ENCODE measurements at places on chromosomes 2 and 18.

DNA sequence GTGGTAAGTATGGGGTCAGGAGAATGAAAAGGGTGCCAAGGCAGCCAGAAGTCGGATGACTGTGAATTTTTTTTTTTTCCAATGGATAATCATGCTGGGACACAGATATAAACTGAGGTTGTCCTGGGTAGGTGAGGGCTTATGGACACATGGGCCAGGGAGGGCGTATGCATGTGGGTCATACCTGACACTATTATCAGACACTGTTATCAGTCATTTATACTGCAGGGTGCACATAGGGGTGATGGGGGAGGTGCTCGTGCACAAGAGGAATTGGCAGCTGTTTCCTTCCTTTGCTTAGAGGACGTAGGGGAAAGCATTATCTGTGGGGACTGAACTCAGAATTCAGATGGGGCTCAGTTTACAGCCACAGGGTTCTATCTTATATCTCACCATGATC is 10.1 kb downstream of the CTIF start:
- DNase-seq: no peak

DNA sequence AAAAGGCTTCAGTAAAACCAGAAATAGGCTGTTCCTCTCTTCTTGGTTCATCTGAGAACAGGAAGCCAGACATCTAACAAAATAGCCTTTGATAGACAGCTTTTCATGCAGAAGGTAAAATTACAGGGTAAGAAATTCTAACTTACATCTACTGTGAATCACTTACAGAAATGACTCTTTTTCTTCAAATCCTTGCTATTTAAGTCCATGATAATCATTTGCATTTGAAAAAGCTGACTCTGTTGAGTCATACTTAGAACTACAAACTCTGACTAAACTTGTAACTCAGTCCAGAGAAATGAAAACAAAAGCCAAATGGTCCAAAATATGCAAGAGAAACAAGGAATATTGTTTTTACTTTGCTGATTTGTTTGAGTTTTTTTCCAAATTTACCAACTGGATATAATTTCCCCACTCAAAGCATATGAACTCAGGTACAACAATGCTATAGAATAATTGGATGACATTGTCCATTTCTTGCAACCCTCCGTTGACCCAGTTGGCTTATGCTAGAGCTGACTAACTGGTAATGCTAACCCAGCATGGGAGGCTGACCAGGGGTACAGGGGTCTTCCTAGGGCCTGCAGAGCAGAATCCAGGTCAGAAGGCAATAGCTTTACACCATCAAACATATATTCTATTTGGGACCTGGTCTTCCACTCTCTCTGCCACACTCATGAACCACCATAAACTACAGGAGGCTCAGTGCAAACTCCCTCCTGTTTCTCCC is 18.8 kb upstream of the MREG start:
- no peak for DNase-seq

DNA sequence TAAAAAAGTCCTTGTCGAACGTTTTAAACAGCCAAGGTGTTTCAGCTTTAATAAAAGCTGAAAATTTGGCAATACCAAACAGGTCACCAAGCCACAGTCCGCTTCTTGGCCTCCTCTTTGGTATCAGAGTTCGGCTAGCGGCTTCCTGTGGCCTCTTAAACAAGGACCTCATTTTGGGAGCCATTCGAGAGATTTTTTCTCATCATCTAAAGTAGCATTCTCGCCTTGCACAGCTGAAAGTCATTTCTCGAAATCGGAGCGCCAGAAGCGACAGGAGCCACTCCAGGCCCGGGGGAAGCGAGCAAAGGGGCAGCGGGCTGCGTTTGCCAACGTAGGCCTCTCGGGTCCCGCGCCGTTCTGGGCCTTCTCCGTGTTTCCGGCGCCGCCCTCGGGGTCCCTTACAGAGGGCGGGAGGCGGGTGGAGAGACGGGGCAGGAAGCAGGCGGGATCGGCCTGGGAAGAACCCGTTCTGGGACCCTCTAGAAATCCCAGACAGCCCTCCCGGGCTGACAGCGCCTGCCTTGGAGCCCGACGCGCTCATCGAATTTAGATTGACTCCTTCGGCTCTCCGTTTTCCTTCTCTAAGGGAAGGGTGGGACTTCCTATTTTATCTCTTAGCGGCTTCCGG is 522 bp upstream of the ZNF407 start:
- DNase-seq: peak; percentile 19

DNA sequence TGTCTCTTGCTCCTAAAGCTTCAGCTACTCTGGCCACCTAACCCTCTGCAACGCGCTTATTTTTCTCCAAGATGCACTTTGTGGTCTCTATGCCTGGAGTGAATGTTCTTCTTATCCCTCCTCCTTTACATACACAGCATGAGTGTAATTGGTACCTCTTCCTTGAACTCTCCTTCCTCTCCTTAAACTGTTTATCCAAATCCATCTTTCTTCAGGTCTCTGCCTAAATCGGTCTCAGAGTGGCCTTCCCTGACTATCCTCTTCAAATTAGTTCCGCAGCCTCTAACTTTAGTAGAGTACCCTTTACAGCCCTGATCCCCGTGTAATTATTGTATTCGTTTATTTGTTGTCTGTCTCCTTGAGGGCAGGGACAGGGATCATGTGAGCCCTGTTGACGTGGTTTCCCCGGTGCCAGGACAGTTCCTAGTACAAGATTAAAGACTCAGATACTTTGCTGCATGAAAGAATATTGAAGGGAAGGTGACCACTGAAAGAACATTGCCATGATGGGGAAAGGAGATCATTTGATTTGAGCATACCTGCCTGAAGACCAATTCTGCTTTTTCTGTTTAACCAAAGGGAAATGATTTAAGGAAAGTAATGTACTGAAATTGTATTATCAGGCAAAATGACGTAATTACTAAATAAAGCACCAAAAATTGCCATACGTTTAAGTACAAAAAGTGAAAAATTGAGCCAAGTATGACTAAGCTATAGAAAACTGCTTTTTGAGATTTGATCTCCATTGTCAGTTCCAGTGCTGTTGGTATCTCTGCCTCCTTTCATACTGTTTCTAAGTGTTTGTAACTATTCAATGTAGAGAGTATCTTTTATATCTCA is 1.2 kb downstream of the CNOT9 start:
- DNase-seq: no peak

DNA sequence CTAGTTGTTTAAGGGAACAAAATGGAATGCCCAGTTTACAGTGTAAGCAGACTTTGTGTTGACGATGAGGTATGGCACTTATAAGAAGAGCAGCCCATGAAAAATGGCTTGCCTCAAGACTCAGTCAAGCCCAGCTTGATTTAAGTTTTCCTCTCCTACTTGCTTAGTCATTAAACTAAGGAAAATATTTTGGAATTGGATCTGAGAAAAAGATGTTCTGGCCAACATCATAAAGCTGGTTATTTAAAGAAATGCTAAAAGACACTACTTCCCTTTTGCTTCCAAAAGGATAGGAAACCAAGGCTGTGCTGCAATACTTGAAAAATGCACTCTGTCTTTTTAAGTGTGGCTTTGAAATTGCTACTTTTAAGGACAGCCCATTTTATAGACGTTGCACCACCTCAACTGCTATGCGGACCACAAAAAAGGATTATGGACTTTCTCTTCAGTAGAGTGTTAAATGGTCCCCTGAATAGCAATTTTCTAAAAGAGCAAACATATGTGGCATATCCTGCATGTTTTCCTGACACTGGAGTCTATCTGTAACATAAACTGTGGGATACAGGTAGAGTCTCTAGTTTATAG is 32.1 kb downstream of the CCDC141 start:
- no peak for DNase-seq

DNA sequence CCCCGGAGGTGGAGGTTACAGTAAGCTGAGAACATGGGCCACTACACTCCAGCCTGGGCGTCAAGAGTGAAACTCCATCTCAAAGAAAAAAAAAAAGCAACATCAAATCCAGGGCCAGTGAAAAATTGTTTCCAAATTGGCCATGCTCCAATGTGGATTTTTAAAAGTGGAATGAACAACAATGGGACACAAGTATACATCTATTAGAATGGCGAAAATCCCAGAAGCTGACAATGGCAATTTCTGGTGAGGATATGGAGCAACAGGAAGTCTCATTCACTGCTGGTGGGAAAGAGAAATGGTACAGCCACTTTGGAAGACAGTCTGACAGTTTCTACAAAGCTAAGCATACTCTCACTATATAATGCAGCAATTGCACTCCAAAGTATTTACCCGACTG is 161.4 kb downstream of the UXS1 start:
- DNase-seq: no peak

- DNase-seq: no peak
Observed at GRCh38 chr2:177241711-177242120, 22.8 kb downstream of the NFE2L2 start.

DNA sequence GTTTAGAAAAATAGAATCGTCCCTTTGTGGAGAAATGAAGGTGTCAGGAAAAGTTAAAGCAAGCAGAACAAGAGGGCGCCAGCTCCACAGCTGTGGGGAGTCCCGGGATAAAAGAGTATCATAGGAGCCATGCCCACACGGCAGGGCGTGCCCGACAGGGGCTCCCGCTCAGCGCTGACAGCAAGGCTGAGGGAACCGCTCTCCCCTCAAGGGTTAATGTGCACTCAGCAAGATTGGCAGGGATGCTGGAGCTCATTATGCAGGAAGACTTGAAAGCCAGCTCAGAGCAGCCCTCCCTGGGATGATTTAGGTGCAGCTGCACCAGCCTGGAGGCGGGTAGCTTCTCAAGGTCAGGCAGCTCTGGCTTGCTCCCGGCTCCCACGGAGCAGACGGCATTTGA is 500.2 kb downstream of the EIPR1 start:
- no peak for DNase-seq

DNA sequence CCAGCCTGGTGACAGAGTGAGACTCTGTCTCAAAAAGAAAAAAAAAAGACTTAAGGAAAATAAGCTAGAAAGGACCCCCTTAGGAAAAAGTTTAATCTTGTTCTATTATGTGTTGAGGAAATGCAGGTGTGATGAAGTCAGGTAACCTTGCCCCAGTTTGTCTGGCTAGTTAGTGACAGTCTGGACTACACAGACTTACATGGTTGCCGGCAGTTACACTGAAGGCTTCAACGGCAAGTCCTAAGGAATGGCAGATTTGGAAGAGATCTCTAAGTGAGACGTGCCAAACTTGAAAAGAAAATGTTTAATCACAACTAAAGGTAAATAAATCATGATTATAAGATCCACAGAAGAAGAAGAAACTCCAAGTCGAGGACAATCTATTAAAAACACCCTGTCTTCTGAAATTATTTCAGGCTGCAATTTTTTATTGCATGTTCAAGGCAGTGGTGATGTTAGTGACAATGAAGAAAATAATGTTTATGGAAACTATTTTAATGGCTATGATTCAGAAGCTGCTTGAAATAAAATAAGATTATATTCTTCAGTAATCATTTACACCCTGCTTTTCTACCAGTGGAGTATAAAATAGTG is 84.2 kb downstream of the TTC27 start:
- no peak for DNase-seq

- peak; percentile 54 for DNase-seq
Observed at GRCh38 chr2:18623782-18624181, 34.4 kb upstream of the NT5C1B start.

DNA sequence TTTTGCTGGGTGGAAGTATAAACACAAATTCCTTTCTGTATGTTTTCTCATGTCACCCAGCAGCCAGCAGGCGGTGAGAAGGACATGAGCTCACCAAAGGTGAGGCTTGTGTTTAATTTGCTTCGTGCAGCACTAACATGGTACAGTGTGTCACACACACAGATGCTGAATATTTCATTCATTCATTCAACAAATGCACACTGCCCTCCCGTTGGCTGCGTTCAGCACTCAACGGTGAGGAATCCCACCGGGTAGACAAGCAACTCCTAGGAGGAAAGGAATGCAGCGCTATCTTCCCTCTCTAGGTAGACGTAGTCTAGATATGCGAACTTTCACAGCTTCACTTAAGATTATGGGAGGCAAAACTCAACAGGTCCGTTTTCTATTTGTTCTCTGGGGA is 85.1 kb downstream of the LONRF2 start:
- no peak for DNase-seq

- no peak for DNase-seq
Observed at GRCh38 chr2:226308986-226309385, 490.6 kb downstream of the IRS1 start.

DNA sequence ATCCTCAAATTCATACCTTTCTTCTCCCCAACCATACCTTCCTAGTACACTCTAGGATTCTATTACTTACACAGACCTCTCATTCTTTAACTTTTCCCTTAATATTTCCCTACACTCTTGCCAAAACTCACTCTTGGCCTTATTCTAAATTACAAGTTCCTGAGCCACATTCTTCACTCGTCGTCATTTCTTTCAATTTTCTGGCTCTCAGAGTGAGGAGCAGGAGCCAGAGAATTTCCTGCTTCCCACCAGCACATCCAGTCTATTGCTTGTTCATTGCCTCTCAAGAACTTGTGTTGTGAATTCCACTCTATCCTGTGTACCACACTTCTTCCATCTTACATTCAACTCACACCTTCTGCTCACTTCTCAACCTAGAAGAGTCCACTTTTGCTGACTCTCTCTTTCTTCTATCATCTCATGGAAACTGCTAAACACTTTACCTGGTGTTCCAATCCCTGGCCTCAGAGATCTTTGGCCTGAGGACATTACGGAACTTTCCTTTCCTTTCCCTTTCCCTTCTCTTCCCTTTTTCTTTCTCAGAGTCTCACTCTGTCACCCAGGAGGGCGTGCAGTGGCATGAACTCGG is 171.6 kb downstream of the PLCL1 start:
- DNase-seq: no peak

GRCh38 chr2:47558116-47558767 is 155.3 kb downstream of the MSH2 start:
- no peak for DNase-seq

- DNase-seq: no peak
Observed at GRCh38 chr2:239329284-239329971, 71.4 kb downstream of the HDAC4 start.

- no peak for DNase-seq
Observed at GRCh38 chr18:50360611-50361010, 14.2 kb upstream of the SKA1 start.

- no peak for DNase-seq
Observed at GRCh38 chr2:11807156-11808015, 61.0 kb downstream of the LPIN1 start.

GRCh38 chr2:17625446-17625845 is 85.0 kb downstream of the VSNL1 start:
- DNase-seq: peak; percentile 62

GRCh38 chr2:163469561-163469962 is 266.2 kb downstream of the FIGN start:
- no peak for DNase-seq

- DNase-seq: no peak
Observed at GRCh38 chr18:52544086-52544485, 204.1 kb downstream of the DCC start.

DNA sequence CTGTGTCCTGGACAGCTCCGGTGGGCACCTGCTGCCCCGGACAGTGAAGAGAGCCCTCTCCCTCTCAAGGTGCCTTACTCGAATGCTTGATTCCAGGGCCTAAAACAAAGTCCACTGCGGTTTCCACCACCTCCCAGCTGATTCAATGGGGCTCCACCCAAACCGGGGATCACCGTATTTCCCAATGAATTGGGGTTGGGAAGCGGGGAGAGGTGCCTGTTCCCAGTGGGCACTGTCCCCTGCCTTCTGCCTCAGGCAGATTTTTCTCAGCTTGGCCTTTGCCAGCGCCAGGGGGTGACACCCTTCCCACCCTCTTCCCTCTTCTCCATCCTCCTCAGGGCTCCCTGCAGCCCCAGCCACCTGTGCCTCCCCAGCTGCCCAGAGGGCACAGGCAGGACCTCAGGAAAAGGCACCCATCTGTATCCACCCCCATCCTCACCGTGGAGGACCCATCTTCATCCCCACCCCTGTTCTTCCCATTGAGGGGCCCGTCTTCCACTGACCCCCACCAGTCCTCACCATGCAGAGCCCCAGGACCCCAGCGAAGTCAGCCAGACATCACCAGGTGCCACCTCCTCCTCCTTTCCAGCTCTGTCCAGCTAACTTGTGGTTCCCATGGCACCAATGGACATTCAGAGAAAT is 66.7 kb upstream of the HPCAL1 start:
- no peak for DNase-seq
